ENCODE measurements at places on chromosomes 11 and 22. TPM values are rescaled to one million over a fixed set of nuclear protein-coding genes. Genes with fewer than 3 reads are reported as not detected.

- DNase-seq = no peak
Observed at GRCh38 chr22:20531154-20531403, 23.7 kb downstream of the MED15 start.

Gene NKAPD1
- total RNA-seq = 11.8 TPM

- no peak for DNase-seq
Observed at GRCh38 chr11:44267750-44268613, 42.0 kb downstream of the ALX4 start.

DNA sequence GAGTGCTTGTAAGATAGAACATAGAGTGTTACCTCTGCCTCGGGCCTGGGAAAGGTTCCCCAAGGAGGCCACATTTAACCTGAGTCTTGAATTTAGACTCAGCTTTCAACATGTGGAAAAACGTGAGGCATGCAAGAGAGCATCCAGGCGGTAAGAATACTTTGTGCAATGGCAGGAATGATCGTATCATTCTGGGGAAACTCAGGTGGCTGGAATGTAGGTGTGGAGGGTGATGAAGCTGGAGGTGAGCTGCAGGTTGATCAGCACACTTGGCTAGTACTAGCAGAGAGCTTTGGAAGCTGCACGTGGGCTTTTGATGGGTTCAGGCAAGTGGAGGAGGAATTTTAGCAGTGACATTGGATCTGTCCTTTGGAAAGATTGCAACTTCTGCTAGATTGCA lies 270.3 kb upstream of the RAG2 start:
- DNase-seq = no peak

Gene POLR2F
- total RNA-seq = 57.9 TPM

Gene SCN2B
- 0.49 TPM for total RNA-seq

DNA sequence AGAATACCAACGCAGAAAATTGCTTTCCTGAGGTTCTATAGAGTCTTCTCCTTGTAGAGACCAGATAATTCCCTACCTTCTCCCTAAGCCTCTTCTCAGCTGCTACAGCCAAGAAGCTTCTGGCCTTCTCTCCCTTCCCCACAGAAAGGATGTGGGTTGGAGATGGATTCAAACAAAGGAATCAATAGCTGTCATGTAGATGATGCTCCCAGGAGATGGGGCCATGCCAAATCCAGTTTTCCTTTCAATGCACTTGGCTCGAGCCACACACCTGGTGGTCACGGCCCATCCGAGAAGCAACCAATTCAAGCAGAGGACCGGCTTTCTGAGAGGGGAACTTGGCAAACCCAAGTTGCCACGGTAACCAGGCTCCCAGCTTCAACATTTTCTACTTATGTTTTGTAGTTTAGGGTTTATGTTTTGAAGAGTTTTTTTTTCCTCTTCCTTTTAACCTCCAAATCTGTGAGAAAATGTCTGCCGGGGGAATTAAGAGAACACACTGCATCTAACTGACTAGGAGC lies 31.3 kb upstream of the OPCML start:
- DNase-seq = no peak

GRCh38 chr22:25482868-25483639 lies 81.4 kb upstream of the GRK3 start:
- no peak for DNase-seq

- DNase-seq = no peak
Observed at GRCh38 chr11:61477126-61477525, 31.4 kb upstream of the LRRC10B start.

GRCh38 chr22:27075028-27075678 lies 417.8 kb downstream of the MIAT start:
- DNase-seq = no peak

GRCh38 chr22:25777870-25778269 lies 35.9 kb downstream of the MYO18B start:
- DNase-seq = no peak

- DNase-seq = no peak
Observed at GRCh38 chr22:39332441-39333064, 13.1 kb upstream of the RPL3 start.

DNA sequence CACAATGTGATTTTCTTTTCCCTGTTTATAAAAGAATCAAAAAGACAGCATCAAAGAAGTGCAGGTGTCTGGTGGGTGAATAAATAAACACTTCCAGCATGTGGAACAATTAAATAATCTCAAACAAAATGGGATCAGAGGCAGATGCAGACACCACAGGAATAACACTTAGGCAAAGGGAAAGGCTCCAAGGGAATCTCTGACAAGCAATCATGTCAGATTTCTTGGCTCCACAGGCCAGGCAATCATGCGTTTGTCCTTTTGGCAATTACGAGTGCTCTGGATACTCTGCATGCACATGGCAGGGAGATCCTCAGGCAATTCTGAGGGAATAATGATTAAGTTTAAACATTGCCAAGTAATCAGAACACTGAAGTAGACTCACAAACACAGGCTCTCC lies 403.5 kb upstream of the LUZP2 start:
- no peak for DNase-seq

- no peak for DNase-seq
Observed at GRCh38 chr11:110089617-110090282, 3.4 kb upstream of the ZC3H12C start.

Gene KDM4F
- total RNA-seq = not detected

Gene FOSL1
- total RNA-seq = 20.9 TPM

DNA sequence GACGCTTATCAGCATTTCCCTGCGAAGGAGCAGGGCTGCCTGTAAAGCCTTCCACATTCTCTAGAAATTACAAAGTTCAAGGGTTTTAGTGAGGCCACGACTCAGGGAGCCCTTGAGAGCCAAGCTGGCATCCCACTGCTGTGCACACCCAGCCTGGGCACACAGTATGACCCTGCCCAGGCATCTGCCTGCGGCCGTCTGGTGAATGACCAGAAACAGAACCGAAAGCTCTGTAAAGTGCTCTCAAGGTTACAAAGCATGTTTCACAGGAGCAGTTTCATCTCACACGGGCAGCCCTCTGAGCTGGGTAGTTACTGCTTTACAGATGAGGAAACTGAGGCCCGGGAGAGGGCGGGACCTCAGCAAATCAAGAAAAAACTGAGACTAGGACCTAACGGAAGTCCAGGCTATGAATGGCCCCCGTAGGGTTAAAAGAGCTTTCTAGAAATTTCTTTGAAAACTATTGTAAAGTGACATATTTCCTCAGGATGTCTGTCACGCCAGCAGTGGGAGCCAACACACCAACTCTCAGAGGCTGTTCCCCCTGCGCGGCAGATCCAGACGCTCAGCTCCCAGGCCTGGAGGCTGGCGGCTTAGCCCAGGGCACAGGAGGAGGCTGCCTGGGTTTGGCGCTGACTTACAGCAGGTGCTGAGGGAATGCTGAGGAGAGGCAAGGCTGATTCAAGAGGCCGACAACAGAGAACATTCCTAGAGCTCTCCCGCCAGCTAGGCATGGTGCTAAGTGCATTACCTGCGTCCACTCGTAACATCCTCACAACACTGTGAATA lies 7.7 kb upstream of the TCF20 start:
- DNase-seq = no peak

- no peak for DNase-seq
Observed at GRCh38 chr11:114816791-114817190, 138.5 kb downstream of the NXPE2 start.
